ENCODE measurements at places on chromosomes 2 and 18.

DNA sequence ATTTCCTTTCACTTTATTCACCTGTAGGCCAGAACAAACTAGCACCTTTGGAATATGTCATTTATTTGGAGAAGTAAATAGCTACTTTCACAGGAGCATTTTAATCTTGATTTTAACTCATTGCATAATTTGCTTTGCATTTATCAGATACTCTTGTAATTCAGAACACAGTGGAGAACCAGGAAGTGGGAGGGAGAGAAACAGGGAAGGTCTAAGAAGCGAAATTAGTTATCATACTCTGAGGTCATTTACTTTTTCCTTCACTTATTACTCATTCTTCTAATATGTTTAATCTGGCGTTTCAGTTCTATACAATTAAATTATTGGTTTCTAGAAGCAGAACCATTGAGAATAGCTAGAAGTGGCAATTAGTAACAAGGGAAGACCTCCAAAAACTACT is 20.7 kb downstream of the RBM44 start:
- no peak for DNase-seq

- peak; percentile 72 for DNase-seq
Observed at GRCh38 chr2:97718051-97718882, 4.9 kb downstream of the ZAP70 start.

- DNase-seq = no peak
Observed at GRCh38 chr2:191158747-191159146, 8.0 kb upstream of the STAT4 start.

DNA sequence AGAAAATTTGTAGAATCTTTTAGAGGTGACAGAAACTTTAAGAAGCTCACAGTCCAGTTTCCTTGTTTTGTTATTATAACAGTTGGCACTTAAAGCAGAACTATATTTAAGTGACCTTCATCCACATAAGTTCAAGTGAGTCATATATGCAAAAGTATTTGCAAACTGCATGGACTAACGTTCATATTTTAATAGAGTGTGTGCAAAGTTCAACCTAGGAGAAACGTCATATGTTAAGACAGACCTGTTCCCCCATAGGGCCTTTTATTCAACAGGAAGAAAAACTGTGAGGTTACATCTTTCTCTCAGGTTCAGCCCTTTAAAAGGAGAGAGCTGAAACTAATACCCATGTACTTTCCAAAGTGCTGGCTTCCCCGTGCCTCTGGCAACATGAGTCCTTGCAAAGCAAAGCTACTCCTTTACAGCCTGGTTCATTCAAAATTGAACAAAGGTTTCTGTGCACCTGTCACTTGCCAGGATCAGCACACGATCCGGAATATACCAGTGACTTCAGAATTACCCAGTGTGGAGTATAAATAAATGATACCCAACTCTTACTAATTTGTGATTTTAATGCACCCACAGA is 280.0 kb upstream of the RAB12 start:
- DNase-seq = no peak

GRCh38 chr2:11676640-11677039 is 6.6 kb upstream of the NTSR2 start:
- DNase-seq = no peak

DNA sequence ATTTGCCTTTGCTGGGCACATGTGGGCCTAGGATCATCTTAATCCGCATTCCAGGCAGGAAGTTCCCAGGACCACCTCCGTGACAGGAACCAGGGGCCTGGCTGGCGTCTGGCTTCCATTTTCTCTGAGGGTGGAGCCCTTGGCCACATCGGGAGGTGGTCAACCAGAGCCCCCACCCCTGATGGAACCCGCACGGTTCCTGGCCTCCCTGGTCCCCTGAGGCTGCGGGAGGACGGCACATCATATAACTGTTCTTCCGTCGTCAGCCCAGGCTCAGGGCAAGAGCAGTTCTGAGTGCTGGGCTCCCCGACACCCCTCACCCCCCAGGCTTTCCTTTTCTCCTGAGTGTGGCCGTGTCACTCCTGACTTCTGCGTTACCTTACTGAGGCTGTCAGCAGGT is 13.5 kb downstream of the ESPNL start:
- no peak for DNase-seq

GRCh38 chr2:200750323-200750910 is 61.3 kb upstream of the BZW1 start:
- no peak for DNase-seq

- no peak for DNase-seq
Observed at GRCh38 chr18:23864624-23865023, 149.9 kb upstream of the TTC39C start.

DNA sequence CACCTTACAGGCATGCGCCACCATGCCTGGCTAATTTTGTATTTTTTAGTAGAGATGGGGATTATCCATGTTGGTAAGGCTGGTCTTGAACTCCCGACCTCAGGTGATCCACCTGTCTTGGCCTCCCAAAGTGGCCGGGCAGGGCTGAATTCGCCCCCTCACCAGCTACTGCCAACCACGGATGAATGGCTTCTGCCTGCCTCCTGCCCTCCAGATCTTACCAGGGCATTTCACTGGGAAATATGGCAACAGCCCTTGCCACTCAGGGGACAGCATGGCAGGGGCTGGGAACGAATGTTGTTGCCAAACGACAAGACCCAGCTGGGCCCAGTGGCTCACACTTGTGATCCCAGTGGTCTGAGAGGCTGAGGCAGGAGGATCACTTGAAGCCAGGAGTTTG is 1.8 kb upstream of the ALPP start:
- no peak for DNase-seq

- no peak for DNase-seq
Observed at GRCh38 chr2:8455236-8456150, 226.4 kb upstream of the ID2 start.

DNA sequence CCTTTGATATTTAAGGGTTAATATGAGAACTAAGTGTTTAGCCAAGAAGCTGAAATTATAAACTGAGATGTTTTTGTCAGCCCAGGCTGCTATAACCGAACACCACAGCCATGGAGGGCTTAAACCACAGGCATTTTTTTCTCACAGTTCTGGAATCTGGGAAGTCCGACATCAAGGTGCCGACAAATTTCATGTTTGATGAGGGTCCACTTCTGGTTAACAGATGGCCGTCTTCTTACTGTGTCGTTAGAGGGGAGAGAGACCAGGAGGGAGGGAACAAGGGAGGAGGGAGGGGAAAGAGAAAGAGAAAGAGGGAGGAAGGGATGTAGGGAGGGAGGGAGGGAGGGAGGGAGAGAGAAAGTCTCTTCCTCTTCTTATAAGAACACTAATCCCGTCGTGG is 6.5 kb upstream of the CNDP2 start:
- DNase-seq = no peak

GRCh38 chr18:44803019-44803650 is 122.4 kb downstream of the SETBP1 start:
- no peak for DNase-seq

GRCh38 chr18:59743566-59743965 is 46.3 kb upstream of the CCBE1 start:
- no peak for DNase-seq

DNA sequence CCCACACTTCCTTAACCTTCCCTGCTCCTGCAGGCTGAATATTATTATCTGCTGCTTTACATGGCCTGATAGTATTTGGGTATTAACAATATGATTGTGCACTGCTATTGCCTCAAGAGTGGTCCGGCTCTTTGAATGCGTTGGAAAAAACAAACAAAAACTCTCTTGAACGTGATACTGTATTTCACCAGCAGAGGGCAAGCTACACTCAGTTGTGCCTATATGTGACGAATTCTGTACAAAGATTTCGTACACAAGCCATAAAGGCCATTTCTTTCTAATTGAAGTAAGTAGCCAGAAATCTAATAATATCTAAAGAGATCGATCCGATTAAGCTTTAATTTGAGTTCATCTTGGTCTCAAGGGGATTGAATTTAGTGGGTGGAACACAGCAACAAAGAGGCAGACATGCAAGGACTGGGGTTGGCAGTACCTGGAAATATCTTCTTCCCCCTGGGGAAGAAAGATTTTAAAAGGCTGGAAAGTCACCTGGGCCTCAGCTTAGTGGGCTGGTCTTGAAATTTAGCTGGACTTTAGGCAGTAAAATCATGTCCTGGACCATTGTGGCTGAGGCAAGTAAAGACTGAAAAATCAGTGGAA is 49.3 kb upstream of the RAB6D start:
- peak; percentile 48 for DNase-seq

DNA sequence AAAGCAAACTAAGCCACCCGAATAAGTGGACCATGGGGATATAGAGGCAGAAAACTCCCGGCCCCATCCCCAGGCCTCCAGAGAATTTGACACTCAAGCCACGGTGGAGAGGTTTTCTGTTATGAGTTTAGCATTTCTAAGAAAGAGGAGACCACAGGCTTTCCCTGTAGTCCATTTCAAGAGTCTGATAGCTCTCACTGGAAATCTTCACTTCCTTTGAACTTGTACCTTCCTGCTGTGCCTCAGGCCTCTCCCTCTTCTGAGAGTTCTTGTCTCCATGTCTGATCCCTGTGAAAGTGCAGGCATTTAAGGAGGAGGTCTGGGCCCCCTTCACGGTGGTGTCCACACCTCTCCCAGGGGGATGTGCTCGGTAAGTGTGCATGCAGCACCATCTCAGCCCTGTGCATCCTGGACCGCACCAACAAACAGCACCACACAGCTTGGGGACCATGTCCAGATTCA is 113.7 kb downstream of the BCL2 start:
- DNase-seq = no peak

GRCh38 chr2:29202819-29203495 is 87.7 kb downstream of the CLIP4 start:
- DNase-seq = no peak

- no peak for DNase-seq
Observed at GRCh38 chr2:211709389-211709788, 829.2 kb downstream of the ERBB4 start.

DNA sequence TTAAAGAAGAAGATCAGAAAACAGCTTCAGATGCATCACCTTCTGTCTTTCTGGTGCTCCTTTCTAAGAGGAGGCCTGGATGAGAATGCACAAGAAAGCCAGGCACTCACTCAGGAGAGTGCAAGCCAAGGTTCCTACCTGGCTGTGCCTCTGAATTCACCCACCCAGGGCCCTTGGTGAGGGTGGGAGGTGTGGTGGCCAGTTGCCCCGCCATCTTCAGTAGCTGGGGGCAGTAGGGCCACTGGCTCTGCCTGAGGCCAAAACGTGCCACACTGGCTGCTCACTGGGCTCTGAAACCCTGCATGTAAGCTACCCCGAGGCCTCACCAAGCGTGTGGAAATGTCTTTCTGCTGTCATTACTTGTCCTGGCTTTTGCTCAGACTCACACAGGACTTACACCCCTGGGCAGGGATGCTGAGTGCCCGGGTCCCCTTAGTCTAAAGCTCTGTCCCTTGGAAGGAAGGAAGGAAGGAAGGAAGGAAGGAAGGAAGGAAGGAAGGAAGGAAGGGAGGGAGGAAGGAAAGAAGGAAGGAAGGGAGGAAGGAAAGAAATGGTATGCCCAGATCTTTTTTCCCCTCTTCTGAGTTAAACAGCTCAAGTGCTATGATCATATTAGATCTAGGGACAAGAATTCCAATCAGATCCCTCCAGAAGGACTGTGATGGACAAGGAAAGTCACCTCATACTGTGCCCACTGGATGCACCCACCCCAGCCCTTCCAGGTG is 8.5 kb upstream of the LBH start:
- DNase-seq = no peak

- DNase-seq = no peak
Observed at GRCh38 chr2:108399479-108399878, 21.7 kb downstream of the SULT1C4 start.

GRCh38 chr2:124001696-124002430 is 23.2 kb upstream of the CNTNAP5 start:
- DNase-seq = no peak

DNA sequence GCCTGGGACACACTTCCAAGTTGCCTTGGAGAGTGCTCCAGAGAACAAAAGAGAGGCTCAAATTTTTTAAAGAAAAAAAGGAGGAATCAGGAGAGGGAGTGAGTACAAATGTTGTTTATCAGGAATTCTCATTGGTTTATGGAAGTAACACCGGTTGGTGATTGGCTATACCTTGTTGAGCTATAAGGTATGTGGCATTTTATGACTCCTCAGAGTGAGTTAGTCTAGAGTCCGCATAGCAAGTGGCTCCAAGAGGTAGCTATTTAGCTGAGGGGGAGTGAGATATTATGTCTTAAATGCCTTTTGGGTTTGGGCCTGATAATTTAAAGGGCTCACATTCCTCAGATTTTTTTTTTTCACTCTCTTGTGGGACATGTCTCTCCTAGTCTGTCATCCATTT is 85.7 kb downstream of the ARHGEF4 start:
- no peak for DNase-seq

DNA sequence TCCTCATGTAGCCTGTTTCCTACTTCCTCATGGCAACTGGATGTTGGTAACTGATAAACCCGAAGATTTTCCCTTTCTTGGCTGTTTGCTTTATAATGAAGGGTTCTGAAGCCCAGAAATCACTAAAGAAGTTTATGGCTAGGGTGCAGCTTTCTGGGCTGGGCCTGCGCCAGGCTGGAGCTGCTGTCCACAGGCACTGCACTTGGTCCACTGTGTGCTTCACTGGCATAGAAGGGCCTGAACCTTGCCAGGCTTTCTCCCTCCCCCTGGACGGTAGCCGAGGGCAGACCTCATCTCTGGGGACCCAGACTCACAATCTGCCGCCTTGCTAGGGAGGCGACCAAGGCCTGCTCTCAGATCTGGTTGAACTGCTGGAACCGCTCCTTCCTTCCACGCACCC is 133.3 kb upstream of the SPRED2 start:
- no peak for DNase-seq

DNA sequence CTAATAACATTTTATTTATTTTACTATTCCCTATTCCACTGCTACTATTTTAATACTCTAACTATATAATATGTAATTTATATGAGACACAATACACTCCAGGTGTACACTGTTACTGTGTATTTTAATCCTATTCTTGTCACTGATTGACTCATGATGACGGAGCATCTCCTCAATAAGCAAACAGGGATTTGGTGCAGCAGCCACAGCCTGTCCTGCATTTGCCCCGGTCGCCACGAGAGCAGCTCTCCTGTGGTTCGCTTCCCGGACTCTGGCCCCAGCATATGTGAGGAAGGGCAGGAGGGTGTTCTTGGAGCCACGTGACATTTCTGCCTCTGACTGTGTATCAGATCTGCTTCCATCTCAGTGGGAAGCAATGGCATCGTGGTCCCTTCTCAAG is 74.1 kb upstream of the PXDN start:
- no peak for DNase-seq

- peak; percentile 50 for DNase-seq
Observed at GRCh38 chr2:9712263-9712662, 81.5 kb upstream of the YWHAQ start.

GRCh38 chr2:109172556-109173105 is 43.6 kb downstream of the SH3RF3 start:
- DNase-seq = no peak

DNA sequence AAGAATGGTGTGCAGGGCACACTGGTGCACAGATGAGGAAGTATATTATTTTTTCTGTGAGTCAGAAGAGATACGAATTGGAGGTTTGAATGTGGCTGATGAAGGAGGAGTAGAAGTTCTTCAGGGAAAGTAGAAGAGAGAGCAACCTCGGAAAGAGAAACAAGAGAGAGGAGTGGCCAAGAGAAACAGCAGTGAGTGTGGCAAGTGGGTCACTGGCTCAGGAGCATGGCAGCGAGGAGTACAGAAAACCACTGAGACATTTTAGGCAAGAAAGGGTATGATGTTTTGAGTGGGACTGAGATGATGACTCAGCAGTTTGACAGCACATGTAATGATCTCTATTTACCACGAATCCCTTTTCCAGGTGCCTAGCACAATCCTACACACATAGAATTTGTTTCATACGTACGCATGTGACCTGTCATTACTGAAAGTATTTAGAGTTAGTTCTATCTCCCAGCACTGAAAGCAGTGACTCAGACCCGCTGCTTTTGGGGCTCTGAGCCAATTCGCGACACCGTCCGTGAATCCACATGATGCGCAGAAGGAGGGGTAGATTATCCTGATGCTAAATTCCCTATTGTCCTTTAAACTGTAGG is 915.4 kb downstream of the DCDC2C start:
- no peak for DNase-seq
